Hematopoietic multipotent progenitor cell (in vitro differentiated cells): ENCODE measurements at places on chromosomes 7 and 10.

DNA sequence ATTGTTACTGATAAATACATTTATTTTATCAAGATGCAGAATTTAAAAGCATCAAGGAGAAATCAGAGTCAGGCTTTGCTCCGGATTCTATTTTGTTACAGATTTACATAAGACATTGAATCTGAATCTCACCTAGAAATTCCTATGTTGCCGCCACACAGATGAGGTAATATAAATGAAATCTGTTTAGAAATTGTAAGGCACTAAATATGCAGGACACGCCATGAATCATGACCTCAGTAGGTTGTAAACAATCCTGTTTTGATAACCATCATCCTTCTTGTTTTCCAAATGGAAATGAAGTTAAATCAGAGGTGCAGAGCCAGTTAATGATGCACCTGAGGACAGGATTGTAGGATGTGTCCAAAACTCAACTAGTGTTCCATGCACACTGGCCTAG is 778.0 kb downstream of the MAGI2 start:
- DNase-seq = no peak

DNA sequence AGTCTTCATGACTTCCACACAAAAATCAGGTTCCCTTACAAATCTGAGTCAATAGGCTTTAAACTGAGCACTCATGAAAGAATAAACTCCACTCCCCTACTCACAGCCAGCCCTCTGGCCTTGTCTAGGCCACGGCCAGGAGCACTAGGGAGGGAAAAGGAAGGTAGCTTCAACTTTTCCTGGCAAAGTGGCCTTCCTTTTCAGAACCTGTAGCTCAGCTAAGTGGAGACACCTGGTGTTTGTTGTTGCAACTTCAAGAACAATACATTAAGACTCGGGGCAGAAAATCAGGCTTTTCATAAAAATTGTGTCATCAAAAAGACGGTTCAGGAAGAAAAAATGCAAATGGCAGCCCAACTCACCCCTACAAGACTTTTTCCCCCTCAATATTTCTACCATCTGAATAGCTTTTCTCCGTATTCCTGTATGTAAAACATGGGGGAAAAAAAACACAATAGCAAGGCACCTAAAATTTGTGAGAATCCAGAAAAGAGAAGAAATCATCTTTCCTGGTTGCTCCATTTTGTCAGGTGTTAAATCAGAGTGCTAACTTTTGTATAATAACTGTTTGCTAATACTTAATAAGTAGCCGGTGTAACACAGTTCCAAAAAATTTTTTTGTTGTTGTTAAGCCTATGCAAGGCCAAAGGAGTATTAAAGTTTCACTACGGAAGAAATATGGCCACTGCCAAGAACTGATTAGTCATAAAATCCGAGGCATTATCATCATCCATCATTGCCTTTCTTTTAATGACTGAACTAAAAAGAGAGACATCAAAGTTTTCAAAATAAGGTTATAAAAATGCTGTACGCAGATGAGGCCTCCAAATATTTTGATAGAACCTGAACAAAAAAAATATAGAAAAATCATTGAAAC is 66.2 kb upstream of the ARID5B start:
- DNase-seq = peak; percentile 21

GRCh38 chr7:158003441-158004122 is 584.0 kb downstream of the PTPRN2 start:
- DNase-seq = no peak

DNA sequence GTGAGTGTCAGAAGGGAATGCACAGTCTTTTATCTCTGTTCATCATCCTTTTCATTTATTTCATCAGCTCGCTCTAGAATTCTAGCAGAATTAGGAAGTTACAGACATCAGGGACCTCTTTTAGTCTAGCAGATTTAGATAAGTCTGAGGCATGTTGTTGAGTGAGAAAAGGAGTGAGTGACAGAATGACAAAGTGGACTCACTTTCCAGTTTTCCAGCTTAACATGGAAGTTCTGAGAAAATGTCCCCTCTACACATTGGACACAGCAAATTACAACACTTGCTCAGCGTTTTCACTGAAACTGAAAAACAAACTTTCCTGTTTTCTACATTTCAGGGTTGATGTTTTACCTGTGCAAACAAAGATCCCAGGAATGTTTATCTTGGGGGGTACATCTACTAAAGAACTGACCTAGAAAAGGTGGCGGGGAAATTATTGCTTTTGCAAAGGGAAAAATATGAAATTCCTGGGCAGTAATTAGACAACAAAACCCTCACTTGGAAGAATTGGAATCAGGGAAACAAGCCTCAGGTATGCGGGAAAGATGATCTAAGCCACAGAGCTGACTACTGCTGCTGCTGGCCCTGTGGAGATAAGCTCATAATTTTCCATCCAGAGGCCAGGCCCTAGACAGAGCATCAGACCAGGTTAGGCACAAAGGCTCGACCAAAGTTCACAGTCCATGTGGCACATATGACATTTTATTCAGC is 14.6 kb upstream of the CYP3A5 start:
- DNase-seq = no peak

DNA sequence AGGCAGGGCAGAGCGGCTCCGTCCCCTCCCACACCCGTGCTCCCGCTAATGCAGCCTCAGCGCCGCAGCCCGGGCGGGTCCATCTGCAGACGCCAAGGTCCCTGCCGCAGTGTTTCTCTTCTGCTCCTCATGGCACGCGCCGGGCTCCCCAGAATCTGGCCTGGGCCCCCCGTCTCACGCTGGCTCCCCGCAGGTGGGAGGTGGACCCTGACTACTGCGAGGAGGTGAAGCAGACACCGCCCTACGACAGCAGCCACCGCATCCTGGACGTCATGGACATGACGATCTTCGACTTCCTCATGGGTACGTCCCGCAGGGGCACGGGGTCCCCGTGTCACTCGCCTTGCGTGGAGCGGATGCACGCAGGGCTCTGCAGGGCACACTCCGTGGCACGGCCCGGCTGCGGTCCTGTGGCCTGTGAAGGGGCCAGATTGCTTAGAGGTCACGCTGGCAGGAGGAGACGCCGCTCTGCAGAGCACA is 33.5 kb upstream of the FOXL3 start:
- DNase-seq = no peak

GRCh38 chr7:135459076-135459475 is 50.8 kb downstream of the CNOT4 start:
- no peak for DNase-seq

GRCh38 chr7:41467596-41467995 is 235.3 kb downstream of the INHBA start:
- DNase-seq = no peak

- no peak for DNase-seq
Observed at GRCh38 chr10:131314148-131314547, 2.6 kb upstream of the TCERG1L start.
